Activated T-helper 9 cell treated with anti-CD3 and anti-CD28 coated beads, Interleukin-2, amount 50 U/mL, for 16 hours (primary cell): ENCODE measurements at places on chromosomes 16 and 17.

GRCh38 chr16:23679274-23679985, 741 bp downstream of the PLK1 start:
- no peak for DNase-seq

- DNase-seq, result no peak
Observed at GRCh38 chr16:2154533-2155090, 970 bp upstream of the TRAF7 start.

DNA sequence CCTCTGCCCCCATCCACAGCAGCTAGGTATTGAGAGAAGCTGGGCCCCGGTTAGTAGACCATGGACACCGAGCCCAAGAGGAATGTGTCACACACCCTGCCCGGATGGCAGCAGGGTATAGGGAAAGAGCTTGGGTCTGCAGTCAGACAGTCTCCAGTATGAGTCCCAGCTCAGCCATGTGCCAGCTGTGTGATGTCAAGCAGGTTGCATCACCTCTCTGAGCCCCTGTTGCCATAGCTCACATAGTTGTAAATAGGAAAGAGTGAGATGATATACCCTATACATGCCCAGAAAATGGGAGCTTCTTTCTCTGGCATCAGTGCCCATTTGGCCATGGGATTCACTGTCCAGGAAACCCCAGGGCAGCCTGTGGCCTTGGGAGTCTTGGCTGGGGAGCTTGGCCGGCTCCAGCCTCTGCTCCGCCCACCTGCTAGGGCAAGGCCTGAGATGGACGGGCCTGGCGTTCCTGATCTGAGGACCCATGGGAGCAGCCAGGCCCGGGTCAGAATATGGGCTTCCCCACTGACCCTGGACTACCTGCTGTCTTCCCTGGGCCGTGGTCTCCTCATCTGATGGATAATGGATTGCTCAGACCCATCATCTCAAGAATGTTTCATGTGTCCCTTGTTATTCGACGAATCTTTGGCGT, 13.2 kb downstream of the CD300LG start:
- no peak for DNase-seq

GRCh38 chr17:67605256-67605912, 112.4 kb upstream of the NOL11 start:
- DNase-seq, result no peak

GRCh38 chr16:617855-618254, 12.9 kb upstream of the WFIKKN1 start:
- no peak for DNase-seq

- no peak for DNase-seq
Observed at GRCh38 chr17:9557857-9558256, 17.8 kb downstream of the STX8 start.

GRCh38 chr17:34365340-34365739, 2.3 kb upstream of the CCL1 start:
- no peak for DNase-seq

GRCh38 chr16:72256398-72257066, 84.6 kb upstream of the PMFBP1 start:
- DNase-seq, result no peak

DNA sequence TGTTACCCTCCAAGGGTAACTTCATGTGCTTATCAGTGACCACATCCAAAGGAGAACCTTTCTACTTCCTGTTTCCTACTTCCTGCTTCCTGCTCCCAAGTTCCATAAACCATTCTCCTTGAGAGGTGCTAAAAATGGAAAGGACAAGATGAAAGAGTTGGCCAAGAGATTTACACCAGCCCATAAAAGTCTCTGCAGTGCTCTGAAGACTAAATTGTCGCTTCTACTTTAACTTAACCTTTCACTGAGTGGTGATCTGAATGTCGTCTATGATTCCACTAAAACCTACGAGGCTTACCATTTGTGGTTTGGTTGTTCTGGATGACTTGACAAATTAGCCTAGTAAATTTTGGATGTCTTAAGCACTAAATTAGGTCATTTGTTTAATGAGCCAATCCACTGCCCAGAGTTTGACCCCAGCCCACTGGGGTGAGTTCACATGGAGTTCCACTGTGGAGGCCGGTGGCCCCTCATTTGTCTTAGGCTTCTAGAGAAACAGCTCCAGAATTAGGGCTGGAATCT, 333.1 kb downstream of the FOXL1 start:
- no peak for DNase-seq

DNA sequence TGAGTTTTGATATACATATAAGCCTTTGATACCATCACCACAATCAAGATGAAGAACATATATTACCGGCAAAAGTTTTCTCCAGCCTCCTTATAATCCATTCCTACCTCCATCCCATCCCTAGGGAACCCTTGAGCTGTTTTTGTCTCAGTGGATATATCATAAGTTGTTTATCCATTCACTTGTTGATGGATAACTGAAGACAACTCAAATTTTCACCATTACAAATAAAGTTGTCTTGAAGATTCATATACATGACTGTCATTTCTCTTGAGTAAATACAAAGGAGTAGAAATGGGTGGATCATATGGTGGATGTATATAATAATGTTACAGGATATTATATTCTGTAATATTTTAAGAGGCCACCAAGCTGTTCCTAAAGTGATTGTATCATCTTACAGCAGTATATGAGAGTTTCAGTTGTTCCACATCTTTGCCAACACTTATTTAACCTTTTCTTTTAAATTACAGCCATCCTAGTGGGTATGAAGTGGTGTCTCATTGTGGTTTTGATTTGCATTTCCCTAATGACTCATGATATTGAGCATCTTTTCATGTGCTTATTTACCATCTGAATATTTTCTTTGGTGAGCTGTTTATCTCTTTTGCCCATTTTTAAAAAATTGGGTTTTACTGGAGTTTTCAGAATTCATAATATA, 17.4 kb downstream of the NF1 start:
- DNase-seq, result no peak
